NCI-H748 treated with DMSO at 0.1 percent for 48 hours (cell line): ENCODE measurements at places on chromosomes 5 and 9.
A peak's percentile ranks its signal among the peaks of the same experiment; 100 is the strongest.

DNA sequence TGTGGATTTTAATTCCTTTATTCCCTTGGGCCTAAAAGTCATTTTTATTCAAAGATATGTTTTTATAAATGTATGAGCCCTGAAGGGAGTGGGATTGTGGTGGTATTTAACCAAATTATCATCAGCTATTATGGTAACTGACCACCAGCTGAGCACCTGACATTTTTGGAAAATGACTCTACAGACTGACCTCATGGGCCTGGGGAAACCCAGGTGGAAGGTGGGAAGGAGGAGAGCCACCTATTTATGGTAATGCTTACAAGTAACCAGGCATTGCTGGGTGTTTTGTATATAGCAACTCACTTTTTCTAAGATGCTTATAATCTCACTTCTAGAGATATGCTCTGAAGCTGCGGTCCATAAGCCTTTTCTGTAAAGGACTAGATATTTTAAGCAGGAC lies 22.3 kb upstream of the NFIB start:
- no peak for DNase-seq

GRCh38 chr5:20611620-20612019 lies 623.6 kb upstream of the CDH18 start:
- no peak for DNase-seq

- DNase-seq = no peak
These were observed 42.7 kb downstream of the SUSD1 start for GRCh38 chr9:112132356-112132755.

- DNase-seq = no peak
These were observed 422 bp upstream of the TRIM32 start for GRCh38 chr9:116686693-116687073.

DNA sequence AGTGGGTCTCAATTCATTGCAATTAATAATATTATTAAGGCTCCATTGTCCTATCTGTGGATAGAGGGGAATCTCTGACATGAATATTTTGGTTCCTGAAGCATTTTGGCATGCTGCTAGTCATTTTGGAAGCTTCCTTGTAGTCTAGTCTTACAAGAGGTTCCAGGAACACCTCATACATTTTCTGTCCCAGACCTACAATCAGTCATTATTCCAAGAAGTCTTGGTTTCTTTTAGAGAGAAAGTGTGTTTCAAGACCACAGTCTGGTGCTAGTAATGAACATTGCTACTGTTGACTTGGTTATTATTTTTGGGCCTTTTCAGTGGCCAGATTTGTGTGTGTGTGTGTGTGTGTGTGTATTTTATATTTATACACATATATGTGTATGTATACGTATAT lies 98.9 kb downstream of the ERCC6L2 start:
- no peak for DNase-seq

GRCh38 chr5:174616036-174616435 lies 108.3 kb upstream of the MSX2 start:
- no peak for DNase-seq

DNA sequence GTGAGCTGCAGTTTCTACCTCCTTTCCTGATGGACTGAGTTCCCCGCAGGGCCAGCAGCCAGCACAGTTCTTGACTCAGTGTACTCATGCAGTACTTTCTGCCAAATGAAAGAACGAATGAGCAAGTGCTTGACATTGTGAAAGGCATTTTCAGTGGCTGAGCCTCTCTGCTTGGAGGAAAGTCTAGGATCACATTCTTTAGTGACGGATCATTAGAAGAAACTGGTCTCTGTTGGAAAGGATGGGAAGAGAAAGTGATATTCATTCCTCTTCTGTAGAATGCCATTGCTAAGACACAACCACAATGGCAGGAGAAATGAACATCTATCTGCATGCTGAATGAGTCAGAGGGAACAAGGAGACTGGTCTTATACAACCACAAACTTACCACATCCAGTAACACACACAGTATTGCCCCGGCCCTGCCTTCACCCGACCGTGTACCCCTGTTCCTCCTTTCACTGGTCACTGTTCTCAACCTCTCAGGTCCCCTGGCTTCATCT lies 206.9 kb downstream of the CRB2 start:
- DNase-seq = no peak

DNA sequence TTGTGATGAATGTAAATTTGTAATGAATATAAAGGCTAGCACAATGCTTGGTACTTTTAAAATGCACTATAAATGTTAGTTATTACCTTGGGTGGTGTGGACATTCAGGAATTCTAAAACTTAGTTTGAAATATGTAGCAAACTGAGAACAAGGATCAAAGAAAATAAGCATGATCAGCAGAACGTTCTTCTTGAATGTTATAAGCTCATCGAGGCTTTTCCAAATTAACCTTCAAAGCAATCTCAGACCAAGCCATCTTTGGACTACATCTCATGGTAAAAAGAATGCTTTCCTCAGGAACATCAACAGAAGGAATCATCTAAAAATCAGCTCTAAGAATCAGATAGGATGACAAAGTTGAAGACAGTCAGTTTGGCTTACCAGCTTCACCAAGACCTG lies 146.3 kb downstream of the SLIT3 start:
- no peak for DNase-seq

DNA sequence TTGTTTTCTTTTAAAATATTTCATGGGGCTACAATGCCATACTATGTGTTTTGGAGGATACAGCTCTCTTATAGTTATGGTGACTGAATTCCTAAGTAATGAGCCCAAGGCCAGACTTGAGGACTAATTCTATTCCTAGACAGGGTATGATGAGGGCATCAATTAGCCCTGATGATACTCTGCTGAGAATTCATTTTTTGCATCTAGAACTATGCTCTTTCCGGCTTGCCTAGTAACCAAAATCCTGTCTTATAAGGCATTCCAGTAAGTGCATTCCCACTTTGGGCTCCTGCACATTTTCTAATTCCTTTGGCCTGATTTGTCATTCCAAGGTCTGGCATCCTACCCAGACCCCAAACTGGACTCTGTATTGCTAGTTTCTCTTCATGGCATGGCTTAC lies 62.4 kb downstream of the MAT2B start:
- no peak for DNase-seq

- DNase-seq = no peak
These were observed 17.9 kb downstream of the CSF1R start for GRCh38 chr5:150068472-150068871.

DNA sequence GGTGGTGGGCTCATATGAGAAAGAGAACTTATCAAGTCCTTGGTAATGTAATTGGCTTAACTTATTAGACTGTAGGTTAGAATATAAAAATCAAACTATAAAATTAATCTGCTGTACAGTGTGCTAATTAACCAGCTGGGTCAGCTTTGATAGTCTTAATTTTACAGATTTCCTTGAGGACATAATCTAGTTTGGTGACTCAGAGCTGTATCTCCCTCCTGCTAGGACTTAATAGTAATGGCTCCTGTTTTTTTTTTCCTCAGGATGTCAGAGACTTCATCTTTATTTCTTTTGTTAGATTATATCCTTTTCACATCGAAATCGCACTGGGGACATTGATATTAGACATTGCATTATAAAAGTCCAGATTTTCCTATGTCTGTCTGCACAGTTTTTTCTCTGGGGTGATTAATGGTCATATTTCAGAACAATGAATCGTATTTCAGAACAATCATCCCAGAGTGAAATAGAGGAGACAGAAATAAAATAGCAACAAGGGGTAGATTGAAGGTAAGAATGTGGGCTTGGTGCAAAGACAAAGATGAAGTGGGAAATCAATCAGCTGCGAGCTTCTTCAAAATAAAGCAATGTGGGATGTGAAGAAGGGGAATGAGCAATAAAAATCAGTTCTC lies 346.4 kb upstream of the RIOK2 start:
- DNase-seq = no peak

GRCh38 chr5:82863266-82863665 lies 213.9 kb downstream of the TMEM167A start:
- DNase-seq = peak; percentile 54

DNA sequence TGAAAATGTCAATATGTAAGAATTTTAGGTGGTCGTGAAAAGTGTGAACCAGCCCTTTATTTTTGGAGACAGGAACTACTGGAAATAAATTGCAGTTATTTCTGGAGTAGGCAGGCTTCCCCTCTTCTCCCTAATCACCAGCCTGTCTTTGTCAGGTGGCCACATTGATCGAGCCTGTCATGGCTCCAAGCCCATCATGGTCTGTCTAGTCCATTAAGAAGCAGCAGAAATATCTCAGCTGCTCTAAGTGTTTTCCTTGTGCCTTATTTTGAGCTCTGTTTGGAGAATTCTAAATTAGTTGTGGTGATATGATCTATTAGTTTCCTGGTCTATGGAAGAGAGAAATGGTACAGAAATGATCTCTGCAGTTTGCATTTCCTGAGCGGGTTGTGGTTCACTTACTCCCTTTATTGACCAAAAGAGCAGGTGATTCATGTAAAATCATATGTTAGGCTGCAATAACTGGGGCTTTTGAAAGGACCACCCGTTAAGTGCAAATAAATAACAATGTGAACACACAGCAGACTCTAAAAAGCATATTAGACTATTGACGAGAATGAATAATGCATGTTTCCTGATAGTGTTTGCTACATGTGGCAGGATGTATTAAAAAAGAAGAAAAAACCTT lies 42.3 kb downstream of the BASP1 start:
- DNase-seq = peak; percentile 100

GRCh38 chr9:102985162-102985895 lies 9.8 kb upstream of the CYLC2 start:
- no peak for DNase-seq

GRCh38 chr9:90846770-90847419 lies 45.3 kb downstream of the SYK start:
- DNase-seq = no peak

DNA sequence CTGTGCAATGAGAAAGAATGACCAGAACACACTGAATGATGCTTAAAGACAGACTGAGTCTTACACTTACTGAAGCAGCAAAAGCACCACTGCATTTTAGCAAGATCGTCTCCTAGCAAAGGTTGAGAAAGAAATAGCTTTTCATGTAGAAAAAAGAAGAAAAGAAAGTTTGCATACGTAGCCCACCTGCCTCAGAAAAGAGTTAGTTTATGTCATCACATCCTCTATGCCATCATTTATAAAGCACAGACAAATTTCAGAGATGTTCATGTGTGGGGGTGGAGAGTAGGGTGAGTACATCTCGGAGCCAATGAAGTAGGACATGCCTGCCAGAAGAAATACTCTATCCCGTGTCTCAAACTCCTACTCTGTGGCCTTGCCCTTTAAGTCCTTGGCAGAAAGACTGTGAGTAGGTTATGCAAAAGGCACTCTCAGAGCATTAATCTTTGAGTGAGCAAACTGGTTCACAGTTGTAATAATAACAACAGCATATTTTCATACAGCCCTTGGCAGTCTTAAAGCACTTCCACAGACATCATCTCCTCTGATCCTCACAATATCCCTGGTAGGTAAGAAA lies 22.4 kb downstream of the NRG2 start:
- no peak for DNase-seq

- DNase-seq = no peak
These were observed 3.4 kb upstream of the ZDHHC11 start for GRCh38 chr5:854217-854616.

GRCh38 chr5:2797981-2798380 lies 46.5 kb upstream of the IRX2 start:
- no peak for DNase-seq

GRCh38 chr5:11504065-11504885 lies 400.0 kb downstream of the CTNND2 start:
- DNase-seq = no peak

- DNase-seq = no peak
These were observed 53.0 kb upstream of the SMARCA2 start for GRCh38 chr9:1962122-1962521.

DNA sequence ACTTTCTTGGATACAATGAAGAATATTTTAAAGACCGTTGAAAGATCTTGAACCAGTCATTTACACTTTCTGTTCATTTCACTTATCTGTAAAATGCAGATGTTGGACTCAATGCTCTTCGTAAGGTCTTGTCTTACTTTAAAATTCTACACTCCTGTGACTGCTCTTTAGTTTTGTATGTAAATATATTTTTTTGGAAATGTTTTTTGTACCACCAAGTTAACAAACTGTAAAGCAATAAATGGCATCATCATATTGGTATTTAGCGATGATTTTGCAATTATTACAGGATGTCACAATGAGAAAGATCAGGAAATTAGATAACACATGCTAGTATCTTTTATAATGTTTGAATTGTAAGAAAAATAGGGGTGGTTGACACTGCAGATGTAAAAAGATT lies 80.8 kb upstream of the GNAQ start:
- DNase-seq = no peak

- no peak for DNase-seq
These were observed 5.6 kb upstream of the ABLIM3 start for GRCh38 chr5:149135536-149136201.

GRCh38 chr5:149860801-149861322 lies 83.7 kb downstream of the PDE6A start:
- no peak for DNase-seq

GRCh38 chr5:66345281-66345680 lies 201.2 kb downstream of the SREK1 start:
- DNase-seq = no peak

GRCh38 chr5:140548300-140548688 lies 832 bp downstream of the EIF4EBP3 start:
- DNase-seq = no peak

DNA sequence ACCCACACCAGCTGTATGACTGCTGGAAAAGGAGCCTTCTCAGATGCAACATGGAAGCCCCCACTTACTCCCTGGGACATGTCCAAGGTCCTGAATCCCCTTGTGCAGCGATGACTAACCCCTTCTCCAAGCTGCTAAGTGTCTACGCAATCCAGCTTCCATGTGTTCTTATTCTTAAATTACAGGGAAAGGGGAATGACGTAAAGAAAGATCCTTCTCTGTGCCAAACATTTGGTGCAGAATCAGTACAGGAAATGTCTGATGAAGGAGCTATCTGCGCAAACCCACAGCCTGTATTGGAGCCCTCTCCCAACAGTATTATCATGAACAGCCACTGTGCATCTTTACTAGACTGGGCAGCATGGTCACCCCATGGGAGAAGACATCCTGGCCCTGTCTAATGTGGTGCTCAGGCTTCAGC lies 183.2 kb downstream of the FRMD3 start:
- no peak for DNase-seq

- DNase-seq = no peak
These were observed 26.4 kb upstream of the RXRA start for GRCh38 chr9:134299883-134300282.

DNA sequence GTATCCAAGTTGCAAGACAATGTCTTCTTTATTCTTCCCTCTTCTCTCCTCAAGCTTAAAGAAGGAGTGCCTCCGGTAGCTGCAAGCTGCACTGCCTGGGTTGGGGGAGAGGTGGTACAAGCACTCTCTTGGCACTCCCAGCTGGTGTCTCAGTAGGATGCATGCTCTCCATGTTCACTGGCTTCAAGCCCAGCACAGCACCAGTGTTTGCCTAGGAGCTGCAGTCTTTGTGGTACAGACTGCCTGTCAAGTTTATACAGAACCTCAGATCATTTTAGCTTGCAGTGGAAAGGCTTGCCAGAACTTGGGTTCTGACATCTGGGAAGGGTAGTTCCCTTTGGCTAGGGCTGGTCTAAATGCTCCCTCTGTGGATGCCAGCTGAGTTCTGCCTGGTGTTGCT lies 505.6 kb downstream of the MAN2A1 start:
- DNase-seq = no peak

DNA sequence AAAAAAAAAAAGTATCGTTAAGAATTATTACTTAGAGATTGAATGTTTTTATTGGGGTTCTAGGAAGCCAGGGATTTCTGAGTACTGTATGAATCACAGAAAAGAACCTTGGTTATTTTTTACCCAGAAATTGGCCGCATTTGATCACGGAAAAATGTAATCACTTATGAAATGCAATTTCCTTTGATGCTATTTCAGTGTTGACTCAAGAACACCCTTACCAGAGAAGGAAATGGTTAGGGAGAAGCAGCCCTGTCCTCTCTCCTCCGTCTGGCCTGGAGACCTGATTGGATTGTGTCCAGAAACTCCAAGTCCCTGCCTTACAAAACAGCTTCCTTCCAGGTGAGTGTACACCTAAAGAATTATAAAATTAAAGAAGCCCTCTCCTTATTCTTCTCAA lies 116.7 kb downstream of the MED10 start:
- DNase-seq = no peak
